ENCODE measurements at places on chromosomes 7 and 10. TPM values are rescaled to one million over a fixed set of nuclear protein-coding genes. Genes with fewer than 3 reads are reported as not detected.

Gene LRMDA
- 0.19 TPM for total RNA-seq

Gene MAT1A
- not detected for total RNA-seq

Gene COPG2
- 31.2 TPM for total RNA-seq

Gene FBXO24
- total RNA-seq: 0.46 TPM

- H3K27ac ChIP-seq: no peak overlapping the region
- peaks cover 10% of the 10 kb centered on the region for H3K36me3 ChIP-seq
- no peaks in the 10 kb centered on the region for H3K4me1 ChIP-seq
- DNase-seq: no peak
- H3K27me3 ChIP-seq: no peaks in the 10 kb centered on the region
Observed at GRCh38 chr10:104036069-104036384, 49.7 kb downstream of the COL17A1 start.

- H3K4me3 ChIP-seq: no peak overlapping the region
- DNase-seq: no peak
- peaks cover 2% of the 10 kb centered on the region for H3K27me3 ChIP-seq
- no peaks in the 10 kb centered on the region for H3K36me3 ChIP-seq
- no peak overlapping the region for H3K27ac ChIP-seq
Observed at GRCh38 chr10:52729271-52730104, 43.1 kb downstream of the MBL2 start.

DNA sequence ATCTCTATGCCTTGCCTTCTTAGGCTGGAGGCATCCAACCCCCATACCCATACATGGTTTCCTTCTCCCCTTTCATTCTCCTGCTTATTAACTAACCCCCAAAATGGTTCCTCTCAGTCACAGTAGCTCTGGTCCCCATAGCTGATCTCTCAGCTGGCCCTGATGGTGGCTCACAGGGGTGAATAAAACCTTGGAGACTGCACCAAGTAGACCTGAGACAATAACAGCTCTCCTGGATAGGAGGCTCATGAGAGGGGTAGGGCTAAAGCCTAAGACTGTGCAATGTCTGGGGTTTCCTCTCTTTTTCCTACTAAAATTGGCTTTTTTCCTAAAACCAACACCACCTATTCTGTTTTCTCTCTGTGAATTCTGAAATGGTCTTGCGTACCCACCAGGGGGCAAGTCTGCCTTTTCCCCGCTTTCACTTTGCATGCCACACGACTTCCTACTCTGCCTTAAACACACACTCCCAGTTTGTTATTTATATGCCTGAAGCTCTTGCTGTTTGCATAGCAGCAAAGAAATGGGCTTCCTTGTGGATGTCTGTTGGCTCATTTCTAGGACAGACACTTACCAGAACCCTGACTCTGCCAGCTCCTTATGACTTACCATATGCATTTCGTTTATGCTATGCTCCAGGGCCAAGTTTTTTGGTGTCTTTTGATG is 18.4 kb upstream of the PON1 start:
- no peak for DNase-seq
- no peak overlapping the region for H3K4me3 ChIP-seq
- peaks cover 5% of the 10 kb centered on the region for H3K4me1 ChIP-seq
- peaks cover 6% of the 10 kb centered on the region for H3K27me3 ChIP-seq
- no peaks in the 10 kb centered on the region for H3K36me3 ChIP-seq
- no peak overlapping the region for H3K27ac ChIP-seq

DNA sequence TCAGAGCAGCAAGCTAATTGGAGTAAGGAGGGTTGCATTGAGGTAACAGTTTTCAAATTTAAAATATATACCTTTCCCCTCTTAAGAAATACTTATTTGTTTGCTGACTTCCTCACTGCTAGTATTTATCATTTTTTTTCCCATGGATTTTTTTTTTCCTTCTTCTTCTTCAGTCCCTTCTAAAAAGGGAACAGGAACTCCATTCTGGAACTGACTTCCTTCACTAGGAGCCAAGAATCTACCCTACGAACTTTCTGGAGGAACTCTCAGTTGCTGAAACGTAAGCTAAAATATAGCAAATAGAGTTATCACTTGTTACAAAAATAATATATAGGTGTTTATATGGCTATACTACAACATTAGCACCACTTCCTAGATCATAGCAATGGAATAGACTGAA is 95.4 kb downstream of the HGF start:
- H3K4me1 ChIP-seq: peaks cover 52% of the 10 kb centered on the region
- peaks cover 16% of the 10 kb centered on the region for H3K36me3 ChIP-seq
- no peak overlapping the region for H3K27ac ChIP-seq
- no peaks in the 10 kb centered on the region for H3K27me3 ChIP-seq

DNA sequence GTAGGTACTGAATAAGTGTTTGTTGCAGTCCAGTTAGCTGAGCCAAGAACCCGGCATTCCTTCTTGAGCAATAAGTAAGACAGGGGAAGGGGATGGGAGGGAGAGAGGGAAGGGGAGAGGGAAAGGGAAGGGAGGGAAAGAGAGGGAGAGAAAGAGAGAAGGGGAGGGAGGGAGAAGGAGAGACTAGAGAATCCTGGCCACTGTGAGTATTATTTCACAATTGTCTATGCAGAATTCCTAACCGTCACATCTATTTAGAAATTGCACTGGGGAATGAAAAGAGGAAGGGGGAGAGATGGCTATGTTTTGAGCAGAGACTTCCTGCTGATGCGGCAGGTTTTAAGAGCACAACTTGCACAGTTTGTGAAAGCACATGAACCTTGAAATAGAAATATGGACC is 251.4 kb upstream of the ZMIZ1 start:
- peaks cover 9% of the 10 kb centered on the region for H3K4me1 ChIP-seq
- no peak overlapping the region for H3K27ac ChIP-seq
- no peak for DNase-seq
- no peaks in the 10 kb centered on the region for H3K36me3 ChIP-seq
- peaks cover 29% of the 10 kb centered on the region for H3K27me3 ChIP-seq

DNA sequence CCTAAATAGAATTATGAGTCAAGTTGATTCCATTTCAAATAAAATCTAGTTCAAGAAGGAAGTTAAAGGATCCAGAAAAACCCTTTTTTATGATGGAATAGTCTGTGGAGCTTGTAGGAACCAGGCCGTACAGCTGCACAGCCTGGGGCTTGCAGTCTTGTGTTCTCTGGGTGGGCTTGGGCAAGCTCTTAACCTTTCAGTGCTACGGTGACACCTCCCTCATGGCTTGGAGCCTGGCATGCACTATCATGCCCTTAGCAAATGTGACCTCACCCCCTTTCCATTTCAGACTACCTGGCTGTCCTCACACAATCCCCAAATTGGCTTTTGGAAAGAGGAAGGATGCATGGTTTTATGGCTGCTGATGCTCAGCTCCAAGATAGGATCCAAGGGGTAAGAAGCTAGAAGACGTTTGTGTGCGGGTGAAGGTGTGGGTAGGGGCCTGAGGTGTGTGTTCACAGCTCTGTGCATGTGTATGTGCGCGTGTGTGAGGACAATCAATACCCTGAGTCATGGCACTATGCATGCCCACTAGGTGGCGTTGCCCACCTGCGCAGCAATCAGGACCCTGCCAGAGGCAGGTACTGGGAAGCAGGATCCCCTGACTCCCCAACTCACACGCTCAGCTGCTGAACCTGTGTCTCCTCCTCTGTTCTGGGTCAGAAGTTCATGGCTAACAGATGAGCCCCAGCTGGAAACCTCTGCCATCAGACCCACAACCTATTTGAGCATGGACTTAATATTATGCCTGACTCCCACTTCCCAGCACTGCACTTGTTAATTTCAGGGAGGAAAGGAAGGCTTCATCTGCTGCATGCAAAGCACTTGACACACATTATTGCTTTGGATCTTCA is 113.4 kb downstream of the PTPN20 start:
- H3K4me3 ChIP-seq: no peak overlapping the region
- no peak overlapping the region for H3K27ac ChIP-seq
- H3K36me3 ChIP-seq: no peaks in the 10 kb centered on the region
- H3K4me1 ChIP-seq: no peaks in the 10 kb centered on the region

GRCh38 chr10:6299234-6299633 is 96.5 kb downstream of the PFKFB3 start:
- H3K4me1 ChIP-seq: peaks cover 43% of the 10 kb centered on the region
- no peak overlapping the region for H3K4me3 ChIP-seq
- H3K27me3 ChIP-seq: no peaks in the 10 kb centered on the region

DNA sequence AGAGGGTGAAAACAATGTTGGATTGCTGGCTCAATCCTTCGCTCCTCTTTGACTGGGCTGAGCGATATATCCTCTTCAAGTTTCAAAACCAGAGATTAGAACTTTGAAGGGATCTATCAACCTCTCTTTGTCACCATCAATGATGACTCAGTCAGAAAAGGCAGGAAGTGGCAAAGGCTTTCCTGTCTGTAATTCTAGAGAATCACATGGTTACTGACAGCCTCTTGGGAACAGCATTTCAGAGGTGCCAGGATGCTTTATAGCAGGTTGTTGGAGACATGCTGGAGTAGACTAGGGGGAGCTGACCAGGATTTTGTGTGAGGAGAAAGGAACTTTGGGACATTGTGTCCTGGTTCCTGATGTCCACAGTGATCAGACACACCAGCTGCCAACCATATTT is 81.3 kb downstream of the PRKCQ start:
- DNase-seq: no peak
- H3K4me3 ChIP-seq: no peak overlapping the region
- no peak overlapping the region for H3K27ac ChIP-seq
- H3K4me1 ChIP-seq: no peaks in the 10 kb centered on the region
- no peaks in the 10 kb centered on the region for H3K36me3 ChIP-seq

DNA sequence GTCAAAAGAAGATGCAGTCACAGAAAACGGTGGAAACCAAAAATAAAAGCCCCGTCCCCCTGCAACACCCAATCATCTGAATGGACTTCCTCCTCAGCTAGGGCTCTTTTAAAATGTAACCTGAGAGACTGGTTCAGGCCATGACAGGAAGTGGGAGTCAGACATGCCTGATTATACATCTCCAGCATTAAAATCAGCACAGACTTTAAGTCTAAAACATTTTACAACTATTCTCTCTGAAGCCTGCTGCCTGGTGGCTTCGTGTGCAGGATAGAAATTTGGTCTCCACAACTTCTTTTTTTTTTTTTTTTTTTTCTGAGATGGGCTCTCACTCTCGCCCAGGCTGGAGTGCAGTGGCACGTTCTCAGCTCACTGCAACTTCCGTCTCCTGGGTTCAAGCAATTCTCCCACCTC is 30.3 kb downstream of the HACD1 start:
- peaks cover 19% of the 10 kb centered on the region for H3K4me1 ChIP-seq
- no peaks in the 10 kb centered on the region for H3K27me3 ChIP-seq
- peak overlapping the region; percentile 18 for H3K27ac ChIP-seq
- no peaks in the 10 kb centered on the region for H3K36me3 ChIP-seq

GRCh38 chr10:75430000-75430763 is 1.2 kb upstream of the LRMDA start:
- H3K4me1 ChIP-seq: peaks cover 2% of the 10 kb centered on the region
- DNase-seq: no peak
- H3K27me3 ChIP-seq: peaks cover 53% of the 10 kb centered on the region
- H3K4me3 ChIP-seq: no peak overlapping the region
- no peaks in the 10 kb centered on the region for H3K36me3 ChIP-seq

- H3K4me1 ChIP-seq: no peaks in the 10 kb centered on the region
- H3K36me3 ChIP-seq: no peaks in the 10 kb centered on the region
- H3K4me3 ChIP-seq: no peak overlapping the region
- H3K27me3 ChIP-seq: no peaks in the 10 kb centered on the region
- DNase-seq: no peak
Observed at GRCh38 chr10:50540826-50541122, 83.0 kb downstream of the SGMS1 start.

- peak; percentile 42 for DNase-seq
- no peak overlapping the region for H3K27ac ChIP-seq
- H3K4me3 ChIP-seq: no peak overlapping the region
Observed at GRCh38 chr10:109880886-109881768, 42.2 kb downstream of the XPNPEP1 start.

All from osteocyte (in vitro differentiated cells).